ENCODE measurements at places on chromosomes 12 and 14.

GRCh38 chr14:25090716-25091454 lies 40.9 kb upstream of the STXBP6 start:
- no peak for DNase-seq

- no peak for DNase-seq
Measured at GRCh38 chr12:53071591-53072551, 7.3 kb downstream of the SPRYD3 start.

- DNase-seq = no peak
Measured at GRCh38 chr14:98146416-98146815, 1125.6 kb downstream of the BCL11B start.

GRCh38 chr12:120230974-120231315 lies 30.0 kb upstream of the RPLP0 start:
- DNase-seq = no peak

- DNase-seq = no peak
Measured at GRCh38 chr12:90037740-90038139, 329.1 kb upstream of the ATP2B1 start.

DNA sequence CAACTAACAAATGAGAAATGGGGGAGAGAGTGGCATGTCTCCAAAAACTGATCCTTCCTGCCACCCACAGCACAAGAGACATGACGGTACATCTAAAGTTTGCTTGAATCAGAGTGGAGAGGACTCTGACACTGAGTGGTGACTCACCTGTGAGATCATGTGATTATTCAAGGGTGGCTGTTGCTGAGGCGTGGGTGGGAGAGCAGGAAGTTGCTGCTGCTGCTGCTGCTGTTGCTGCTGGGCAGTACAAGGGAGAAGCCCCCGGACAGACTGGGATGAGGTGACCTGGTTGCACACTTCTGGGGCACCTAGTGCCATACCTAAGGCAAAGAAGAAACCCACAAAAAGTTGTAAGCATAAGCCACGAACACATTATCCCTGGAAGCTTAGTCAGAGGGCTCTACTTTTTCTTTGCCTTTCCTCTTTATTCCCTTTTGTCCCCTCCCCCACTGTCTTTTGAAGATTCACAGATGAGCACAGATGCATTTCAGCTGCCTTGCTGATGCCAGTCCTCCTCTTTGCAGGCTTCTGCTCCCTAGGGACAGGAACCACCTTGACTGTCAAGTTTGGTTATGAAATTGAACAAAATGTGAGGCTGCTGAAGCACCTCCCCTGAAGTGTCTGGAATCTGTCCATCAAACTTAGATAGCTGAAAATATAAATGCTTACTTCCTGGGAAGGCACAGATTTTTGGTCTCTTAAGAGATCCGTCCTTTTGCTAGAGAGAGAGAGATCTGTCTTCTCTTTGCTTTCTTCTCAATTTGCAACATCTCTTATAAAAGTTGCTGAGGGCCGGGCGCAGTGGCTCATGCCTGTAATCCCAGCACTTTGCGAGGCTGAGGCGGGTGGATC lies 29.4 kb upstream of the STAC3 start:
- DNase-seq = peak; percentile 71

- no peak for DNase-seq
Measured at GRCh38 chr12:3003357-3003992, 44.3 kb downstream of the TEAD4 start.

- no peak for DNase-seq
Measured at GRCh38 chr14:53516261-53516774, 363.2 kb upstream of the DDHD1 start.

DNA sequence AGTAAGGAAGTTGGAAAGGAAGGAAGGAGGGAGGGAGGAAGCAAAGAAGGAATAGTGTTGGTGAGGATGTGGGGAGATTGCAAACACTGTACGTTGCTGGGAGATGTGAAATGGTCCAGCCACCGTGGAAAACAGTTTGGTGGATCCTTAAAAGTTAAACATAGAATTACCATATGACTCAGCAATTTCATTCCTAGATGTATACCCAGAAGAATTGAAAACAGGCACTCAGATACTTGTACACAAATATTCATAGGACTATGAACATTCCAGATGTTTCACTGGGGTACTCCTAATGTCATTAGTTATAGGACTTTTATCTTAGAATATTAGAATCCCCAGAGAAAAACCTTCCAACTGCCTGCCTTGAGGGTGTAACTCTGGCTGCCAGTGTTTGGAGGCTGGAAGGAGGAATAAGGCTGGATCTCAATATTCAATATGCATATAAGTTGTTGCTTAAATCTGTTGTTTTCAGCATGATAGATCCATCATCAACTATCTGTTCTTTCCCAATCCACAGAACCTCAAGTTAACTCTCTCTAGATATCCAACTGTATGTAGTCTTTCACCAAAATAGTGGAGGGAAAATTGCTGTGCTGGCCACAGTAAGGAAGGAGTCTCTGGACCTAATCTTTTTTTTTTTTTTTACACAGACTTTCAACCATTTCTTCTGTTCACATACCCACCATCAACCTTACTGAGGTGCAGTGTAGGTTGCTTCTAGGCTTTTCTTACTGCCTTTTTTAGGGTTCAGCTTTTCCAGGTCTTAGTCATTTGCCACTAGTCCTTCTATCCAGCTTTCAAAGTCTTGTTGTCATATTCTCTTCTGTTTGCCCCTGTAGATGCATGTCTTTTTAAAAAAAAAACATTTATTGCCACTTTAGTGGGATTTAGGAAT lies 94.5 kb downstream of the DNAI7 start:
- no peak for DNase-seq

DNA sequence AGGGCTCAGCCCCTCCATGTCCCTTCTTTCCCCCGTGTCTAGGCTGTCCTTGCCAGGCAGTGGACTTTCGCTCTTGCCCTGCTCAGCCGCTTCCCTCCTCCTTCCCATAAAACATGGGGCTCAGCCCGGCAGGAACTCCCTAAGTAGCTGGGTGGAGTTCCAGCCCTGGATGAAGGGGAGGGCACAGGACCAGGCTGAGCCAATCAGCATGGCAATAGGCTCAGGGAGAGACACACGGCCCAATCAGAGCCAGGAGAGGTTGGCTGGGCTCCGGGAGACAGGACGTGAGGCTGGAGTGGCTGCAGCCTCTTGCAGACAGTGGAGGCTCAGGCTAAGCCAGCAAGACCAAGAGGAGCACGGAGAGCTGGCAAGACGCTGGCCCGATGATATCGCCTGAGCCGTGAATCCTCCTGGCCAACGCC lies 54.3 kb downstream of the GALNT9 start:
- no peak for DNase-seq

- no peak for DNase-seq
Measured at GRCh38 chr14:97704316-97704885, 907.2 kb downstream of the VRK1 start.

DNA sequence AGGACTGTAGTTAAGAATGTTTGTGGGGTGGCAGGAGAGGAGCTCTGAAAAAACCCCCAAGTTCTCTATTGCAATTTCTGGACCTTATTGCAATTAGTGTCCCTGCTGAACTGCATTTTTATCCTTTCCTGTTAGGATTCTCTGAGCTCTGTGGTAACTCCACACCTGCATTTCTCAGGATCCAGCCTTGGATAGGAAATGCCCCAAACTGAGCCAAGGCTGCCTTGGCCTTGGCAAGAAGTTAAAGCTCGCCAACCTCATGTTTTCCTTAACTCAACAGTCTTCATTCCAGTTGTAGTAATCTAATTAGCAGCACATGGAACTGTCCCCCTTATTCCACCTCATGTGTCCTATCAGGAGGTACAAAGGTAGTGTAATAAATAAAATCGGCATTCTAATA lies 66.5 kb downstream of the C12orf75 start:
- DNase-seq = no peak

- no peak for DNase-seq
Measured at GRCh38 chr12:91948504-91948903, 197.1 kb downstream of the BTG1 start.

- DNase-seq = peak; percentile 17
Measured at GRCh38 chr14:58571769-58572472, 65.8 kb upstream of the DACT1 start.

DNA sequence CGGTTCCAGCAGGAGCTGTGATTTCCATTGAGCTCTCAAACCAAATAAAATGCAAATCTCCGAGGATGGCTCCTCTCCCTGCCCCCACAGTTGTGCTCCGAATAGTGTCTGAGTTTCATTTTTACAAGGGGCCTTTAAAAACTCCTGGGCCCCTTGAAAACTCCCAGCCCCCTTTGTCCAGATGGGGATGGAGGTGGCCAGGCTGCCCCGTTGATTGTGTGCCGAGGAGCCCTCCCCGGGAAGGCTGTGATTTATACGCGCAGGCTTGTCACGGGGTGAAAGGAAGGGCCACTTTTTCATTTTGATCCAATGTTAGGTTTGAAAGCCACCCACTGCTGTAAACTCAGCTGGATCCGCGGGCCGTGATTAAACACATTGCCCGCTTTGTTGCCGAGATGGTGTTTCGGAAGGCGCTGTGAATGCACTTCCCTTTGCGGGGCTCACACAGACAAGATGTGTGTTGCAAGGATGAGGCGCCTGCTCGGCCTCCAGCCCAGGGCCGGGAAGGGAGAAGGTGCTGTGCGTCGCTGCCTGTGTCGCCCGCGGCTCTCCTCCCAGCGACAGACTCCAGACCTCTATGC lies 98.8 kb downstream of the TMEM132C start:
- DNase-seq = no peak

- no peak for DNase-seq
Measured at GRCh38 chr14:94483071-94483451, 7.1 kb upstream of the SERPINA9 start.

- peak; percentile 25 for DNase-seq
Measured at GRCh38 chr12:66409195-66409871, 107.0 kb downstream of the HELB start.

DNA sequence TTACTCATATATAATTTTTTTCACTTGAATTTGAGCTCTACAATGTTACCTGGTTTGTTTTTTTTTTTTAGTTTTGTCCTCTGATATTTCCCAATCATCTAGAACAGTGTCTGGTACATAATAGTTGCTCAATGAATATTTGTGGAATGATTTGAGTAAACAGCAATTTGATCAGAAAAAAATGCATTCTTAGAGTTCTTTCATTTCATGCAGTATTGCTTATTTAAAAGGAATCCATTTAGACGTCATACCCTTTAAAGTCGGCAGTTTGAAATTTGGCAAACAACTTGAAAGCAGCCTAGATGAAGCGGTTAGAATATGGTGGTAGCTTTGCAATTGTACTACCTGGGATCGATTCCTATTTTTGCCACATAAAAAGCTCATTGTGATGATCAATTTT lies 140.0 kb downstream of the PDE3A start:
- DNase-seq = no peak

GRCh38 chr14:103312006-103312635 lies 21.9 kb upstream of the EIF5 start:
- DNase-seq = no peak

DNA sequence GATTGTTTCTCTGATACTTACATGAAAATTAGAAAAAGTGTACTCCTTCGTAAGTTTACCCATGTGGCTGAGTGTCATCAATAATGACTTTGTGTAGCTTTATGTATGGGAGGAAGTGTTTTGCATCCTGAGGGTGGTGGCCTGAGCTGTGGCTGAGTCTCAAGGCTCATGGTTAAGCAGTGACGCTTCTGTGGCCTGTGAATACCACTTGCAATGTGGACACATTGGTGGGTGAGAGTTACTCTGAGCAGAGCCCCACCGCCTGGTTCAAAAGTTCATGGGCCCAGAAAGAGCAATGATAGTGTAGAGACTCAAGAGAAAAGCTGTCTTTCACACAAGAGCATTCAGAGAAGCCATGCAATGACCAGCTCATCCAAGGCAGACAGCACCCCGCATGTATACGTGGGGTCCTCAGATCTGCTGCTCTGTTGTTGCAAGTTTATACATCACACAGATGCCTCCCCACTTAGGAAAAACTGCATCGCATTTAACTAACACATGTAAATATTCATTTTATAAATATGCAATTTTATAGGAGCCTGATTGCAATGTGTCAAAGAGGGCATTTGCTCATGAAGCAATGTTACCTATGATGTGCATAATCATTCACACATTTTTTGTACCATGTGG lies 55.1 kb upstream of the FRMD6 start:
- no peak for DNase-seq

GRCh38 chr12:6605421-6606330 lies 1.5 kb downstream of the CHD4 start:
- peak; percentile 33 for DNase-seq

DNA sequence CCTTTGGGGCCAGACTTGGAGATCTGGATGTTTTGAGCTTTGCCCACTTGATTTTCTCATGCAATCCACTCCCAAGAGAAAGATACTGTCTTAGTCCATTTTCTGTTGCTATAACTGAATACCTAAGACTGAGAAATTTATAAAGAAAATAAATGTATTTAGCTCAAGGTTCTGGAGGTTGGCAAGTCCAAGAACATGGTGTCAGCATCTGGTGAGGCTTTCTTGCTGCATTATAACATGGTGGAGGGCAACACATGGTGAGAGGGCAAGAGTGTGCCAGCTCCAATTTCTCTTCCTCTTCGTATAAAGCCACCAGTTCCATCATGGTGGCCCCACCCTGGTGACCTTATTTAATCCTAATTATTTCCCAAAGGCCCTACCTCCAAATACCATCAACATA lies 39.6 kb upstream of the NFKBIA start:
- DNase-seq = no peak

- no peak for DNase-seq
Measured at GRCh38 chr12:88141425-88141773, 489 bp downstream of the CEP290 start.

DNA sequence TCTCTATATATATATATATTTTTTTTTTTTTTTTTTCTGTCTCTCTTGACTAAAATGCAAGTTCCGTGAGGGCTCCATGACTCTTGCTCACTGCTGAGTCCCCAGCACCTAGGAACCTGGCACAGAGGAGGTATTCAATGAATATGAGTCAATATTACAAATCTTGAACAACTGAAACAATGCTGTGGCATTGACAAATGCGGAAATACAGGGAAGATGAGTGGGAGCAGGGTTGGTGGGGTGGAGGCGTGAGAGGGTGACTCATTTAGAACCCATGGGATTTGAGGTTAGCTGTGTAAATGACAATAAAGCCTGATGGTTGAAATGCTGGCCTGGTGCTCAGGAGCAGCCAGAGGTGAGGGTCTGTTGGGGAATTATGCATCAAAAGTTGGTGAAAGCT lies 121.7 kb upstream of the FUT8 start:
- DNase-seq = no peak

DNA sequence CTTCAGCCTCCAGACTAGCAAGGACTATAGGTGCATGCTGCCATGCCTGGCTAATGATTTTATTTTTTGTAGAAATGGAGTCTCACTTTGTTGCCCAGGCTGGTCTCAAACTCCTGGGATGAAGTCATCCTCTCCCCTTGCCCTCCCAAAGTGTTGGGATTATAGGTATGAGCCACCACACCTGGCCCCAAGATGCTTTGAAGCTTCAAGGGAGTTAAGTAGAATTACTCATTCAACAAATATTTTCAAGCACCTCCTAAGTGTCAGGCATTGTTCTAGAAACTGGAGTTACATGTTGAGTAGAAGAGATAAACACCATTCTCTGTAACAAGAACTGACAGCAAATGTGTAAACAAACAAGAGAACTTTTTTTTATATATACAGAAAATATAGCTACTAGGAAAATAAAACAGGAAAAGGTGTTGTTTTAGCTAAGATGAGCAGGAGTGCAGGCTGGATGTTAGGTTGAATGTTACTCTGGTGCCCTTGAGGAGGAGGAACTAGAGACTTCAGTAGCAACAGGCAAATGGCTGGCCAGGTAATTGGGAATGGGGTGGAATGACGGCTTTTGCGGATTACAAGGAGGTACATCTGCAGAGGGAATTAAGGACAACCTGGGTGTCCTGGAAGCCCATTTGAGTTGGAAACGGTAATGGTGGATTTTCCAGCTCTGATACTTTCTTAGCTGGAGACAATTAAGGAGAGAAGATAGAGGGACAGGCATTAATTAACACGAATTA lies 32.0 kb upstream of the CFAP54 start:
- no peak for DNase-seq

- DNase-seq = no peak
Measured at GRCh38 chr12:132454933-132455418, 35.0 kb upstream of the FBRSL1 start.

GRCh38 chr12:47838286-47838931 lies 18.7 kb upstream of the HDAC7 start:
- DNase-seq = peak; percentile 43
